Activated T-helper 2 cell treated with anti-CD3 and anti-CD28 coated beads, Interferon-gamma antibody, Interleukin-2, Interleukin-4, amounts not matched to agents 10 μg/mL and 5 μg/mL and 100 μg/mL, durations not matched to agents 14 hours and 24 hours and 36 hours (primary cell): ENCODE measurements at places on chromosomes 6 and 20.

- H3K4me3 ChIP-seq, result no peak overlapping the region
- H3K4me1 ChIP-seq, result no peaks in the 10 kb centered on the region
- no peak for DNase-seq
Observed at GRCh38 chr20:62394248-62395245, 7.6 kb downstream of the RPS21 start.

DNA sequence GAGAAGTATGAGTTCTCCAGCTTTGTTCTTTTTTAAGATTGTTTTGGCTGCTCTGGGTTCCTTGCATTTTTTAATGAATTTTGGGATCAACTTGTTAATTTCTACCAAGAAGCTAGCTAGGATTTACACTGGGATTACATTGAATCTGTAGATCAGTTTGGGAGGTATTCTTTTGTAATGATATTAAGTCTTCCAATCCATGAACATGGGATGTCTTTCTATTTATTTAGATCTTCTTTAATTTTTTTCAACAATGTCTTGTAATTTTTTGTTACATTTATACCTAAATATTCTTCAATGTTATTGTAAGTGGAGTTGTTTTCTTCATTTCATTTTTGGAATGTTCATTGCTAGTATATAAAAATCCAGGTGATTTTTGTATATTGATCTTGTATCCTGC lies 12.5 kb downstream of the PRIM2 start:
- no peak for DNase-seq
- no peaks in the 10 kb centered on the region for H3K27me3 ChIP-seq
- H3K4me3 ChIP-seq, result no peak overlapping the region

GRCh38 chr6:152170313-152170701 lies 362.8 kb downstream of the ESR1 start:
- H3K36me3 ChIP-seq, result peaks cover 49% of the 10 kb centered on the region
- H3K27ac ChIP-seq, result peak overlapping the region; percentile 93
- no peak for DNase-seq
- H3K4me1 ChIP-seq, result peaks cover 27% of the 10 kb centered on the region
- no peaks in the 10 kb centered on the region for H3K27me3 ChIP-seq

DNA sequence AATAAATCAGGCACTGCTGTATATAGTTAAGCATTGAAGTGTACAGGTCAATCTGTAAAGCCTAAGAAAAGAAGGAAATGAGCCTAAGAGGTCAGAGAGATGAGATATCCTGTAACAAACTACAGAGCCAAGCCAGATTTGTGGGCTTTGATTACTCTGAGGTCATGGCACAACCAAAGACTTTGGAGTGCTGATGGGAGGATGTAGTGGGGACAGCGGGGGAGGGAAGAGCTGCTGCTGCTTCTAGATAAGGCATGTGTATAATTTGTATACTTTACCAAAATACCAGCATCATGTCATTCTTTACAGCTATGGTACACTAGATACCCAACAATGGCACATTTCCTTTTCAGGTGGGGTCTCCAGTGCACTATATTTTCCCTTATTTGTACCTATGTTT lies 102.5 kb downstream of the OGFRL1 start:
- no peaks in the 10 kb centered on the region for H3K36me3 ChIP-seq
- H3K27me3 ChIP-seq, result peaks cover 9% of the 10 kb centered on the region
- H3K27ac ChIP-seq, result no peak overlapping the region
- H3K4me1 ChIP-seq, result peaks cover 1% of the 10 kb centered on the region
- no peak overlapping the region for H3K4me3 ChIP-seq

- H3K4me1 ChIP-seq, result peaks cover 5% of the 10 kb centered on the region
- no peak for DNase-seq
- no peaks in the 10 kb centered on the region for H3K27me3 ChIP-seq
- H3K27ac ChIP-seq, result no peak overlapping the region
Observed at GRCh38 chr20:34562641-34563040, 4.1 kb downstream of the MAP1LC3A start.

DNA sequence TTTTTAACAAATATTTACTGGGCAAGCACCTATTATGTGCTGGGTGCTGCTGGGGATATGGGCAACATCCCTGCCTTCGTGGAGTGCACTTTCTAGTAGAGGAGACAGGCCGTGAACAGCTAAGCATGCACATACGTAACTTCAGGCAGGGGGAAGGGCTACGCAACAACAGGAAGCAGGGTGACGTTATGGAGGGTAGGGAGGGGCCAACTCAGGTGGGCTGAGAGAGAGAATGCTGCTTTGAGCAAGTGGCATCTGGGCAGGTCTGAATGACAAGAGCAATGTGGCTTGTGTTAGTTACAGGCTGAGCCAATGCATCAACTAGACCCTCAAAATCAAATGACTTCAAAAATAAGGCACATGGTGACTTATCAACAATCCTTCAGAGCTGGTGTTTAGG lies 112.1 kb downstream of the CDC5L start:
- DNase-seq, result no peak
- H3K4me1 ChIP-seq, result no peaks in the 10 kb centered on the region
- H3K27me3 ChIP-seq, result peaks cover under 1% of the 10 kb centered on the region

DNA sequence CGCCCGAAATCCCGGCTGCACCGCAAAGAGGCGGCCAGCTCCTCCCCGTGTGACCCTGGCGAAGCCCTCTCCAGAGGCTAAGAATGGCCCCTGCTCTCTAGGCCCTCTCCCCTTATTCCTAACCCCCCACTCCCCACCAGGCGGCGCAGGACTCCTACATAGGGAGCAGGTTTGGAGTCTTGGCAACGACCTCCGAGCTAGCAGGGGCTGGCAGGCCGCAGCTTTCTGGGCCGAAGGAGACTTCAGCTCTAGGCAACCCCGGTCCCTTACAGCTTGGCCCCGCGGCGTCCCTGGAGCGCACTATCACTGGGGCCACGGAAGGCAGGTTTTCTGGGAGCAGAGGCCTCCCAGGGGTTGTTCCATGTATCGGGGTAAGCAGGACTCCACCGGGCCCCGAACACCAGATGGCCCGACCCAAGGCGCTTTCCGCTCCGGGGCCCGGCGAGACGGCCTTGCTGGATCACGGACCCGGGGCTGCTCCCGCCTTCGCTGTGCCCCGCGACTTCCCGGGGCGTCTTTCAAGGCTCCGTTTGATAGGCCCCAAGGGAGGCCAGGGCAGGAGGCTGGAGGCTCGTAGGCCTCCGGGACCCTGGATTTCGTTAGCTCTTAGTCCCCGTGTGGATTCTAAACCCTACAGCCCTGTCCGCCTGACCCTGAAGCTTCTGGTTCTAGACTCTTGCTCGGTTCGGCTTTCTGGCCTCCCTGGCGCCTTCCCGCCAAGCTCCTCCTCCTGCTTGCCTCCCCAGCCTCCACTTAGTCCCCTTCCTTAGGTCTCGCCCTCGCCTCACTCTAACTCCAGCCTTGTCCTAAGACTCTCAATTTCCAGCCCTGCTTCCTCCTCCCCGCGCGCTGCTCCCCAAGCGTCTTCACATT lies 1.9 kb downstream of the SLC32A1 start:
- peaks cover 37% of the 10 kb centered on the region for H3K4me1 ChIP-seq
- H3K4me3 ChIP-seq, result no peak overlapping the region
- peaks cover 7% of the 10 kb centered on the region for H3K36me3 ChIP-seq

DNA sequence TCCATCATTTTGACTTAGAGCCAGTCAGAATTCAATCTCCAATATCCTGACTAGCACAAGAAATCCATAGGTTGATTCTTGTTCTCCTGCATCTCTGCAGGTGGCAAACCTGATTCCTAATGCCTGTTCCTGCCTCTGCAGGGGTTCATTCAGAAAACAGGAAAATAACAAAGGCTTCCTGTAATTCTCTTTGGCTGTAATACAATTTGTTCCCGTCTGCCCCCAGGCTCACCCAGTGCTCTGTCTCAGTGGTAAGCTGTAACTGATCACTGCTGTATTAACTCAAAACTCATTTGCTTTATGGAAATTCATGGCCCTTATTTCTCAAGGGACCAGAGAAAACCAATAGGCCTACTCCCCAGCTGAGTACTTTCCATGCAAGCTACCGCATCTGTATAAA lies 88.6 kb downstream of the OPRM1 start:
- no peak overlapping the region for H3K27ac ChIP-seq
- no peak overlapping the region for H3K4me3 ChIP-seq
- no peaks in the 10 kb centered on the region for H3K27me3 ChIP-seq
- no peak for DNase-seq
- H3K36me3 ChIP-seq, result no peaks in the 10 kb centered on the region

DNA sequence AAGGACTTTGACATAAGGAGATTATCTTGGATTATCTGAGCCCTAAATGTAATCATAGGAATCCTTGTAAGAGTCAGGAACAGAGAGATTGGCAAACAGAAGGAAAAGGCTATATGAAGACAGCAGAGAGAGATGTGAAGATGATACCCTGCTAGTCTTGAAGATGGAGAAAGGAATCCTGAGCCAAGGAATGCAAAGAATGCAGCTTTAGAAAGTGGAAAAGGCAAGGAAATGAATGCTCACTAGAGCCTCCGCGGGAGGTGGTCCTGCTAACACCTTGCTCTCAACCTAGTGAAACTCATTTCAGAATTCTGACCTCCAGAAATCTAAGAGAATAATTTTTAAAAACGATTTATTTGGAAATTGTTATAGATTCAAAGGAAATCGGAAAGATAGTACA lies 117.1 kb downstream of the TBXT start:
- no peaks in the 10 kb centered on the region for H3K27me3 ChIP-seq
- no peak overlapping the region for H3K27ac ChIP-seq
- no peak for DNase-seq
- H3K4me3 ChIP-seq, result no peak overlapping the region
- H3K4me1 ChIP-seq, result no peaks in the 10 kb centered on the region

- H3K36me3 ChIP-seq, result no peaks in the 10 kb centered on the region
- no peak for DNase-seq
- no peak overlapping the region for H3K27ac ChIP-seq
- H3K4me3 ChIP-seq, result no peak overlapping the region
- peaks cover 9% of the 10 kb centered on the region for H3K27me3 ChIP-seq
- H3K4me1 ChIP-seq, result peaks cover 3% of the 10 kb centered on the region
Observed at GRCh38 chr6:7798751-7799150, 72.9 kb downstream of the BMP6 start.

DNA sequence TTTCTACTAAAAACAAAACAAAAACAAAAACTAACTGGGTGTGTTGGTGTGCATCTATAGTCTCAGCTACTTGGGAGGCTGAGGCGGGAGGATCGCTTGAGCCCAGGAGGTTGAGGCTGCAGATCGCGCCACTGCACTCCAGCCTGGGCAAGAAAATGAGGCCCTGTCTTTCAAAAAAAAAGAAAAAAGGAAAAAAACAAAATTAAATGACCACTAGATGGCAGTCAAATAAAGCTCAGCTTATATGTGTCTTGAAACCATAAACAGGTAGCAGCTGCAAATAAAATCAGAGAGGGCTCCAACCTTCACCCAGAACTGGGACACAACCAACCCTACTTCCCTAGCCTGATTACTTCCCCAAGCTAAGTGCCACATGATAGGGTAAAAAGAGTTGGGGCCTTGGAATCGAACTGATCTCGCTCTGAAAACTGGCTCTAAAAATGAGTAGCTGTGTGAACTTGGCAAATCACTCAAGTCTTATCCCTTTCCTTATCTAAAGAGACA lies 67.1 kb upstream of the ADGRF4 start:
- H3K27ac ChIP-seq, result no peak overlapping the region
- no peak for DNase-seq
- peaks cover 2% of the 10 kb centered on the region for H3K27me3 ChIP-seq
- no peaks in the 10 kb centered on the region for H3K36me3 ChIP-seq
- peaks cover 8% of the 10 kb centered on the region for H3K4me1 ChIP-seq

DNA sequence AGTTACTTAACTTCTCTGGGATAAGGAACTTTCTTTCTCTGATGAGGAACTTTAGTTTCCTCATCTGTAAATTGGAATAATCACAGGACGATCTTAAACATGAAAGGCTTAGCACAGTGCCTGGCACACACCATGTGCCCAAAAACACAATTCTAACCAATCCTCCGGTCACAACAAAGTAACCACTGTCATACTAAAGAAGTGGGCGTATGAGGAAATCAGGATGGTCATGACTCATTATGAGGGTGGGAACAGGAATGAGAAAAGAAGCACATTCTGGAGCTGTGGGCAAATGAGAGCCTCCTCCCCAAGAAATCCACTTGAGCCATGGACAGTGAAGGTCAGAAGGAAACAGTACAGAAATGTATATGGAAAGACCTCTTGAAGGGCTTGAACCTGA lies 82.9 kb downstream of the LRFN2 start:
- no peak overlapping the region for H3K27ac ChIP-seq
- H3K36me3 ChIP-seq, result no peaks in the 10 kb centered on the region
- H3K27me3 ChIP-seq, result peaks cover 8% of the 10 kb centered on the region
- H3K4me3 ChIP-seq, result no peak overlapping the region
- peaks cover 5% of the 10 kb centered on the region for H3K4me1 ChIP-seq

GRCh38 chr20:54342258-54342920 lies 133.0 kb upstream of the DOK5 start:
- no peak overlapping the region for H3K27ac ChIP-seq
- no peak for DNase-seq
- no peaks in the 10 kb centered on the region for H3K36me3 ChIP-seq
- peaks cover 2% of the 10 kb centered on the region for H3K27me3 ChIP-seq
- H3K4me1 ChIP-seq, result peaks cover 8% of the 10 kb centered on the region

GRCh38 chr6:152463164-152463563 lies 174.0 kb downstream of the SYNE1 start:
- H3K36me3 ChIP-seq, result no peaks in the 10 kb centered on the region
- no peak for DNase-seq
- no peak overlapping the region for H3K27ac ChIP-seq
- H3K27me3 ChIP-seq, result peaks cover 8% of the 10 kb centered on the region
- peaks cover 2% of the 10 kb centered on the region for H3K4me1 ChIP-seq

- peaks cover 2% of the 10 kb centered on the region for H3K36me3 ChIP-seq
- H3K4me3 ChIP-seq, result no peak overlapping the region
- H3K4me1 ChIP-seq, result peaks cover 1% of the 10 kb centered on the region
- no peak for DNase-seq
- no peak overlapping the region for H3K27ac ChIP-seq
Observed at GRCh38 chr6:13859871-13860555, 45.7 kb upstream of the MCUR1 start.

DNA sequence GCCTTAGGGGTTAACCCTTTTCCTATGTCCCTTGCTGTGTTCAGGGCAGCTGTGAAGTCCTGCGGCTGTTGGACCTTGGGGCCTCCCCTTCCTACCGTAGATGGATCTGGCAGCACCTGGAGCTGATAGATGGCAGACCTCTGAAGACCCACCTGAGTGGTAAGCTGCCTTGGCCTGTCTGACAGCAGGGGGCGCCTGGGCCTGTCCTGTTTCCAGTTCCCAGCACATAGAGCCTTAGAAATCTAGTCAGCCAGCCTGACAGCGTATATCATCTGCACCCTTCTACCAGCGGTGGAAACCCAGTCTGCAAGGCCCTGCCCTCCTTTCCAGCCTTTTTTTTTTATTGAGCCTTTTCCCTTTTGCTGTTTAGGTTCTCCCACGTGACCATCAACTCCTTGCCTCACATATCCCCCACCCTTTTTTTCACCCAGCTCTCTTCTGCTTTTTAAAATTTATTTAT lies 26.6 kb downstream of the CNBD2 start:
- no peak overlapping the region for H3K27ac ChIP-seq
- H3K27me3 ChIP-seq, result peaks cover 10% of the 10 kb centered on the region
- no peak overlapping the region for H3K4me3 ChIP-seq
- no peaks in the 10 kb centered on the region for H3K36me3 ChIP-seq
- H3K4me1 ChIP-seq, result peaks cover 3% of the 10 kb centered on the region

- no peaks in the 10 kb centered on the region for H3K27me3 ChIP-seq
- no peak overlapping the region for H3K27ac ChIP-seq
- peaks cover 65% of the 10 kb centered on the region for H3K4me1 ChIP-seq
- no peak for DNase-seq
- H3K36me3 ChIP-seq, result peaks cover 14% of the 10 kb centered on the region
Observed at GRCh38 chr6:7142918-7143475, 35.2 kb downstream of the RREB1 start.
